ENCODE measurements at places on chromosomes 11 and 22.

GRCh38 chr11:66643745-66644437, 5.4 kb downstream of the RBM4 start:
- no peak for DNase-seq

- DNase-seq = no peak
Measured at GRCh38 chr11:78708388-78708787, 133.7 kb upstream of the NARS2 start.

GRCh38 chr11:5200582-5200981, at the start of gene OR51V1:
TSS of gene OR51V1 (minus strand) at chr11:5200682. CDS start at chr11:5200682, 0 bp downstream.
- DNase-seq = no peak

- no peak for DNase-seq
Measured at GRCh38 chr22:33874206-33874605, 46.1 kb downstream of the LARGE1 start.

DNA sequence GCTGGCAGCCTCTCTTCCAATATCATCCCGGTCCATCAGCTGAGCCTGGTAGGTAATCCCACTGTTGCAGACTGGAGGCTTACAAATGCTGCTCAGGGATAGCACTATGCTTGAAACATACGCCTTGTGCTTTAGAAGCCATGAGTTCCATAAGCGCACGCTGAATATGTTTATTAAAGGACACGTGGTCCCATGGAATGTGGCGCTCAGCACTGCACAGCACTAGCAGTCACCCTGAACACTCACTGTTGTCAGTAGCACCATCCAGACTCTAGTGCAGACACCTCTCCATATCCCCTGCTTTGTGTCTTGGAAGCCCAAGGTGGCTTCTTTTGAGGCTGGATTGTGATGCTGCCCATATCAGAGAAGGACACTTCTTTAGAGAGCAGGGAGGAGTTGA, 120.9 kb downstream of the MAML2 start:
- no peak for DNase-seq

- DNase-seq = no peak
Measured at GRCh38 chr11:9330387-9331384, 16.3 kb upstream of the TMEM41B start.

DNA sequence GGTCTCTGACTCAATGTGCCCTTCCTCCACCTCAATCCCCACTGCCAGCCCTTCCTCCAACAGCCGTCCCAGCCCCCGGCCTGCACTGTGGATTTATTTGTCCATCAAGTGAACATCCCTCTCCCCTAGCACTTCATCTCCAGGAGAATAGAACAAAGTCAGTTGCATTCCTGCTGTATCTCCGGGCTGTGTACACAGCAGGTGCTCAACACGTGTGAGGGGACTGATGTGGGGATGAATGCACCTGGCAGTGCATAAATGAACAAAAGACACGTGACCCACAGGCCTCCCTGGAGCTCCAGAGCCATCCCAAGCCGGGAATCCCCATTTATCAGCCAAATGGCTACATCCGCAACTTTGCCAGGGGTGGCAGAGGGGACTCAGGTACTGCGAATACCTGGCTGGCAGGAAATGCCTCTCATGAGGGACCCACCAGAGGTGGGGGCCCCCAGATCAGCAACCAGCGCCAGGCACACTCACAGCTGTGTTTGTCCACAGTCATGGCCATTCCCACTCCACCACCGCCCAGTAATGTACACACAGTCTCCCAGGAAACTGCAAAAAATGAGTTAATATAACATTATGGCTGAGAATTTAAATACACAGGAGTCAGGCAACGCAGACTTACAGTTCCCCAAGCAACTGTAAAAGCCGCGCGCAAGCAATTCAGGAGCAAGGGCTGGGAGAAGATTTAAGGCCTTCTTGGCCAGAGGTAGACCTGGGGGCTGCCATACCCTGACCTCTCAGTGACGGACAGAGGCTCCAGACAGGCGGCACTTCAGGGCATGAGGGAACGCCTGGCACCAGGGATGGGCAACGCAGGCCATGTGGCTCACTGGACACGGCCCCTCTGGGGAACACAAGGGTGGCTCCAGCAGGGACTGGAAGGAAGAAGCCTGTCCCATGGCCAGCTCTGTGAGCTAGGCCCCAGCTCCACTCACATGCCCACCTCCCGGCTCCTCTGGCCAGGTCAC, 50.3 kb upstream of the TCF20 start:
- DNase-seq = no peak

GRCh38 chr11:47185305-47186075, 744 bp downstream of the PACSIN3 start:
- no peak for DNase-seq

GRCh38 chr22:46061124-46061500, 84.2 kb upstream of the WNT7B start:
- no peak for DNase-seq
